ENCODE measurements at places on chromosomes 16 and 17.

DNA sequence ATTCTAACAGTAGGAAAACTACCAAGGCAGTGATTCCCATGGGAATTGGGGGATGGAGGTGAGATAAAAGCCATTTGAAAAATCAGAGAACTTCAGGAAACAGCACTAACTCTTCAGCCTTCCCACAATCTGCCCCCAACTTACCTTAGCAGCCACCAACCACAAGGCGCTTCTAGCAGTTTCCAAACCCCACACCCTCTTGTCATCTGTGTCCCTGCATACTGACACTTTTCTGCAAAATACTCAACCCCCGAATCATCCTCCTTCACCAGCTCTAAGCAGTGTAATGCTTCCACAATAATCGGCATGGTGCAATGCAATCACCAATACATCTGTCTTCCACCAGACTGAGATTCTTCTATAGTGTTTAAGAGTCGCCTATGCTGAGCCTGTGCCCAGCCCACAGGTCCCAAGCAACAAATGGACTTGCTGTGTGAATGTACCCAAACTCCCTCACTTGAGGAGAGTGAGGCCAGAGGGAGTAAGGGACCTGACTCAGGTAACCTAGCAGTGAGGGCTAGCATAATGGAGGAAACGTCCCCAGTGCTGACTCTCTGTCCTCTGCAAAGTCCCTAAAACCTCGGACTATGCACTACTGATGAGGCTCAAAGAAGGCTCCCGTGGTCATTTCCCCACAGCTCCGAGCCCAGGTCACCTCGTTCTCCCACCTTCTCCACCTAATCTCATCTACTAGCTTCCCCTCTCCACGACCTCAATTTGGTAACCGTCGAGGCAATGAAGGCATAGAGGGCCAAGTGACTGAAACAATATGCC lies 943 bp downstream of the DYNC1LI2 start:
- no peak for DNase-seq

GRCh38 chr17:50499270-50499669 lies 9.0 kb upstream of the MYCBPAP start:
- no peak for DNase-seq

DNA sequence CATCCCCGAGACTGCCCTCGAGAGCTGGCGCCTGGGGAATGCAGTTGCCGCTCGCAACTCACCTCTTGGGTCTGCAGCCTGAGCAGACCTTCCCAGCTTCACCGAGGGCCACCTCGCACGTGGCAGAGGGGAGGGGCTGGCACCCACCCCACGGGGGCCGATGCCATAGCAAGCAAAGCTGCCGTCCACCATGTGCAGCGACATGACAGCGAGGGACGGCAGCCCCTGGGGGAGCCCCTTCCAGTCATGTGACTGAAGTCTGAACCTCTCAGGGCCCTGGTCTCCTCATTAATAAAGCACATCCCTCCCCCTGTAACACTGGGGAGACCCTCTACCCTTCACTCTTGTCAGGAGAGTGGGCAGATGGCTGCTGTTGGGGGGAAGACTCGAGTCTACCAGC lies 30.5 kb downstream of the CIBAR2 start:
- no peak for DNase-seq

GRCh38 chr17:1267471-1267943 lies 2.7 kb upstream of the BHLHA9 start:
- no peak for DNase-seq

DNA sequence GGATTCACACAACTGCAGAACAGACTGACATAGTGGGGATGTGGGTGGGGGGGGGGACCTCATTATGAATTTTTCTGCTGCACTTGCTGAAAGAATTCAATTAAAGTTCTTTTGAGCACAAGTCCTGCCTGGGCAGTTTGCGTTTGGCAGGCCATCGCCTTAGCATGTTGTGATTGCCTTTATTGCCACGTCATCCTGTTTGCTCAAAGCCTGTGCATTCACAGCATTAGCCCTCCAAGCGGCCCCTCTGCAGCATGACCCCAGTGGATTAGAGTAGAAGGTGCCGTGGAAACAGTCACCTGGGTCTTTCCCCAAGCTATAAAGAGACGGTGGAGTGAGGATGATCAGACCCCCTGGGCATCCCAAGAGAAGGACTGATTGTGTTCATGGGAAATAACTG lies 17.2 kb downstream of the MSI2 start:
- DNase-seq: no peak
